Suprapubic skin (tissue), 4 donors: ENCODE measurements at places on chromosomes 12 and 14.

DNA sequence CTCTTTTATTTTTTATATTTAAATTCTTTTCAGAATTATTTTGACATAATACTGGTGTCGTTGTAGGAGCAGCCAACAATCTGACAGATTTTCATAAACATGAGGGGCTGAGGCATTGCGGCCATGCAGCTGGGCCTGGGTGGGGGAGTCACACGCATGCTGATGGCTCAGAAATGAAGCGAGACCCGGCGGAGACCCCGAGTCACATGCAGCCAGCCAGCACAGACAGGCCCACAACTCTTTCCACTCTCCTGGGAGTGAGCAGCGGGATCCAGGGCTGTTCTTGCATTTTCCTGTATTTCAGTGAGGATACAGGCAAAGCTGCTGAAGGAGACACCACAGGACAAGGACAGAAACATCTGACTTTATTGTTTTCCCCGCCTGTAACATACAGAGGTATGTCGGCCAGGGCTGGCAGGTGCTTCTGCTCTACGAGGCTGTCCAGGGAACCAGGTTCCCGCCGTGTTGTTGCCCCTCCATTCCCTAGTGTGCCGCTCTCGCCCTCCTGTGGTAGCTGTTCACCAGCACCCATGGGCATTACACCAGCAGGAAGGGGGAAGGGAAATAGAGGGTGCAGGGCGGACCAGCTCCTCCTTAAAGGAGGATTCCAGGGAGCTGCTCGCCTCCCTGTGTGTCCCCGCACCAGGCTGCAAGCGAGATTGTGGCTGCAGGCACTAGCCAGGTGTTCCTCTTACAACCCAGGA lies 30.5 kb downstream of the FZD10 start:
- H3K27ac ChIP-seq, result no peak overlapping the region
- no peak for DNase-seq
- H3K4me1 ChIP-seq, result no peaks in the 10 kb centered on the region
- no peak overlapping the region for H3K4me3 ChIP-seq

DNA sequence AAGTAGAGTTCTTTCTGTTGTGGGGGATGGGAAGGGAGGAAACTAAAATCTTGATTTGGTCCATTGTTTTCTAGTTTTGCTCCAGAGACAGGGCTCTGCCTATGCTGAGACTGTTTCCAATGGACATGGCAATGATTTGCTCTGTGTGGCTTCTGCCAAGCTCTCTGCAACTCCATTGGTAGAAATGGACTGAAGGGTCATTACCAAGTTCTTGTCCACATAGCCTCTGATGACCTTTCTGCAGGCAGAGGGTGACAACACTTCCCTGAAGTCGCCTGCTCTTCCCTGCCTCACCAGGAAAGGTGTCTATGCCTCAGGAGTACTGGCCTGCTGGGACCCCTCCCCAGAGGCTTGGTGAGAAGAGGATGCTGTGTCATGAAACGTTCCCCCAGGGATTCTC lies 39.5 kb upstream of the NOS1 start:
- no peaks in the 10 kb centered on the region for H3K4me1 ChIP-seq
- DNase-seq, result no peak
- no peak overlapping the region for H3K4me3 ChIP-seq
- no peak overlapping the region for H3K27ac ChIP-seq

DNA sequence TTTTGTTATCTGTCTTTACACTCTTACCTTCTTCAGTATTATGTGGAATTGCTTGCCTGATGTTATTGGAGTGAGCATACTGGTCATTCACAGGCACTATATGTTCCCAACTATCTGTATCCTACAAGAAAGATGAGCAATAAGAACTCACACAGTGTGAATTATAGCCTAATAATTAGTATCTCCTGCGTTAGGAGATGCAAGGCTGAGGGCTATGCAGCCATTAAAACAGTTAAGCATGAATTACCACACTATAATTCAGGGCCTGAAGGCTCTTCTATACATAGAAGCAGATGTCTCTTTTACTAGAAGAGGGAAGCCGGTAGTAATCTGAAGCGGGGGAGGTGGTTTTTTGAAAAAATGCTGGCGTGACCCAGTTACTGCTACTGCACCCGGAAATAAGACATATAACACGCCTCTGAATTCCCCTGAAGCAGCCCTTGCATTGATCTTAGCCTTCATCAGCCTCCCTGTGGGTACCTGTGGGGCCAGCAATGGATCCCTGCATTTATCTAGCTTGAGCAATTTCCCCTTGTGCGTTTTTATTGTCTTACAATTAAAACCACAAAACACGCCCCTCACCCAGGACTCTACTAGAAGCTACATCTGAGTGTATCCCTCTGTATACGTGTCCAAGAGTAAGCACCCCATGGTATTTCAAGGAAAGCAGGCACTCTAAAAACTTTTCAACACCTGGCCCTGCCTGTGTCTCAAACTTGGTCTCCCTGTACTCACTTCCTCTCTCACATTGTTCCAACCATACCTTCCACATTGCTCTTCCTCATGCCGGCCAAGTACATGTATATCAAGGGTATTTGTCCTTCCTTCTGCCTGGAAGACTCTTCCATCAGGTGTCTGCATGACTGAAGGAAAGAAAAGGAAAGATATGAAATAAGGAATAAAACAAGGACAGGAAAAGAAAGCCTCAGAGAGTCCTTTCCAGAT lies 210.9 kb upstream of the ARID2 start:
- H3K4me1 ChIP-seq, result no peaks in the 10 kb centered on the region
- no peak overlapping the region for H3K27ac ChIP-seq
- no peaks in the 10 kb centered on the region for H3K36me3 ChIP-seq
- H3K4me3 ChIP-seq, result no peak overlapping the region
- DNase-seq, result no peak
- no peaks in the 10 kb centered on the region for H3K27me3 ChIP-seq

- H3K36me3 ChIP-seq, result no peaks in the 10 kb centered on the region
- H3K4me3 ChIP-seq, result no peak overlapping the region
- no peak overlapping the region for H3K27ac ChIP-seq
- H3K27me3 ChIP-seq, result no peaks in the 10 kb centered on the region
Measured at GRCh38 chr14:23612354-23612732, 23.8 kb upstream of the DHRS2 start.

DNA sequence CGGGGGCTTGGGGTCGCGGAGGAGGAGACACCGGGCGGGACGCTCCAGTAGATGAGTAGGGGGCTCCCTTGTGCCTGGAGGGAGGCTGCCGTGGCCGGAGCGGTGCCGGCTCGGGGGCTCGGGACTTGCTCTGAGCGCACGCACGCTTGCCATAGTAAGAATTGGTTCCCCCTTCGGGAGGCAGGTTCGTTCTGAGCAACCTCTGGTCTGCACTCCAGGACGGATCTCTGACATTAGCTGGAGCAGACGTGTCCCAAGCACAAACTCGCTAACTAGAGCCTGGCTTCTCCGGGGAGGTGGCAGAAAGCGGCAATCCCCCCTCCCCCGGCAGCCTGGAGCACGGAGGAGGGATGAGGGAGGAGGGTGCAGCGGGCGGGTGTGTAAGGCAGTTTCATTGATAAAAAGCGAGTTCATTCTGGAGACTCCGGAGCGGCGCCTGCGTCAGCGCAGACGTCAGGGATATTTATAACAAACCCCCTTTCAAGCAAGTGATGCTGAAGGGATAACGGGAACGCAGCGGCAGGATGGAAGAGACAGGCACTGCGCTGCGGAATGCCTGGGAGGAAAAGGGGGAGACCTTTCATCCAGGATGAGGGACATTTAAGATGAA lies 630 bp downstream of the FOS start:
- DNase-seq, result no peak
- peaks cover 53% of the 10 kb centered on the region for H3K4me1 ChIP-seq
- H3K27me3 ChIP-seq, result no peaks in the 10 kb centered on the region
- H3K27ac ChIP-seq, result peak overlapping the region; percentile 97
- H3K36me3 ChIP-seq, result peaks cover 40% of the 10 kb centered on the region

- no peak overlapping the region for H3K4me3 ChIP-seq
- no peaks in the 10 kb centered on the region for H3K36me3 ChIP-seq
- DNase-seq, result no peak
- no peak overlapping the region for H3K27ac ChIP-seq
- H3K4me1 ChIP-seq, result peaks cover 4% of the 10 kb centered on the region
- no peaks in the 10 kb centered on the region for H3K27me3 ChIP-seq
Measured at GRCh38 chr12:102232036-102232435, 34.4 kb upstream of the PMCH start.
